ENCODE measurements at places on chromosomes 3 and 15. TPM values are rescaled to one million over a fixed set of nuclear protein-coding genes. Genes with fewer than 3 reads are reported as not detected.
A peak's percentile ranks its signal among the peaks of the same experiment; 100 is the strongest.

The AGTR1 gene
- polyA plus RNA-seq, result 1.2 TPM

GRCh38 chr3:73070675-73071575 lies 9.5 kb downstream of the EBLN2 start:
- no peak for DNase-seq

The MCF2L2 gene
- not detected for polyA plus RNA-seq

The NOX5 gene
- polyA plus RNA-seq, result not detected

DNA sequence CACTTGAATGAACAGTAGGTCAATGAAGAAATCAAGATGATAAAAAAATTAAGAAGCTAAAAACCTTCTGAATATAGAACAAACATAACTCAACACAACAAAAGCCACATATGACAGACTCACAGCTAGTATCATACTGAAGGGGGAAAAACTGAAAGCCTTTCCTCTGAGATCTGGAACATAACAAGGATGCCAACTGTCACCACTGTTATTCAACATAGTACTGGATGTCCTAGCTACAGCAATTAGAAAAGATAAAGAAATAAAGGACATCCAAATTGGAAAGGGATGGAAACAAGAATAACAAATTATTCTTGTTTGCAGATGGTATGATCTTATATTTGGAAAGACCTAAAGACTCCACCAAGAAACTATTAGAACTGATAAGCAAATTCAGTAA lies 60.8 kb downstream of the ILDR1 start:
- DNase-seq, result no peak

- DNase-seq, result peak; percentile 82
Measured at GRCh38 chr3:169362301-169362700, 301.2 kb downstream of the MECOM start.

The GPR160 gene
- 48.6 TPM for polyA plus RNA-seq

DNA sequence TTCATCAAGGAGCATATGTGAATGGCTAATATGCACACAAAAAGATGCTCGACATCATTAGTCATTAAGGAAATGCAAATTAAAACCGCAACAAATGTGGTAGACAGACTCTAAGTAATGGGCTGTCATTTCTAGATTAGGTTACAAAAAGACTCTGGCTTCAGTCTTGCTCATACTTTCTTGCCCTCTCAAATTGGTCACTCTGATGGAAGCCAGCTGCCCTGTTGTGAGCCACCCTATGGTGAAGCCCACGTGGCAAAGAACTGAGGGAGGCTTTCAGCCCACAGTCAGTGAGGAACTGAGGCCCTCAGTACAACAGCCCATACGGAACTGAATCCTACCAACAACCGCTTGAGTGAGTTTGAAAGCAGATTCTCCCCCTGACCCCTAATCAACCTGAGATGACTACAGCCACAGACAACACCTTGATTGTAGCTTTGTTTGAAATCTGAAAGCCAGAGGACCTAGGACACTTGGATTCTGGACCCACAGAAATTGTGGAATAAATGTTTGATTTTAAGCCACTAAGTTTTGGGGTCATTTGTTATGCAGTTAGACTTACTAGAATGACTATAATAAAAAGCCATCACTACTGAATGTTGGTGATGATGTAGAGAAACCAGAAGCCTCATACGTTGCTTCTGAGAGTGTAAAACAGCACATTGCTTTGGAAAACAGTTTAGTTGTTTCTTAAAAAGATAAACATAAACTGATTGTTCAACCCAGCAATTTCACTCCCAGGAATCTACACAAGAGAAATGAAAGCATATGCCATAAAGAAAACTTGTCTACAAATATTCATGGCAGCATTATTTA lies 45.7 kb downstream of the EHHADH start:
- no peak for DNase-seq

The GPR62 gene
- 0.09 TPM for polyA plus RNA-seq

GRCh38 chr3:151774235-151774634 lies 39.7 kb upstream of the AADAC start:
- no peak for DNase-seq

DNA sequence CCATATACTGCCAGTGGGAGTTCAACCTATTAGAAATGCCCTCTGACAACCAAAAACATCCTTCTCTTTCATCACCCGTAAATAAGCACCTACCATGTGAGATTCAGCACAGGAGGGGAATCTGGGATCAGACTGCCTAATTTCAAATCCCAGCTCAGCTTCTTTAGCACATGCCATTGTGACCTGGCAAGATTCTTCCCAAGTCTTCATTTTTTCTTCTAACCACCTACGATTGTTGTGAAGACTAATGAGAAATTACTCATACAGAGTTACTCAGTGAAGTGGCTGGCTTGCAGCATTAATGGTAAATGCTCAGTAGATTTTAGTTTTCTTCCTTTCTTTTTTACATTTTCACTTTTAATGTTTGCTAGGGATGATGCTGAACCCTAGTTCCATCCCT lies 176.7 kb downstream of the PDZRN3 start:
- DNase-seq, result no peak

DNA sequence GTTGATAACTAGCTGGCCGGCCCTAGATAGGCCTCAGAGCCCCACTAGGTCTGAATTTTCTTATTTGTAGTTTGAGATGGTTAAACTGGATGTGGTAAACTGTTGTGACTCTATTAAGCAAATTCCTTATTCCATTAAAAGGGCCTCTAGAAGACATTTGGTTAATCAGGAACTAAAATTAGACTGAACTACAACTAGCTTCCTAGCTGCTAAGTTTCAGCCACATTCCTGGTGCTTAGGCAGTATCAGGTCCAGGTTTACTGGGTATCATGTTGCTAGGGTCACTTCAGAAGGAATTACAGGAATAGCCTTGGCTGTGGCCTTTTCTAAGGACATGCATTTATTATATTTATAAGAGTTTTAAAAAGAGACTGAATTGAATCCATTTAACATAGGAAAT lies 136.3 kb downstream of the PLD1 start:
- no peak for DNase-seq

The PHLDB2 gene
- 7.7 TPM for polyA plus RNA-seq

The NTRK3 gene
- not detected for polyA plus RNA-seq

DNA sequence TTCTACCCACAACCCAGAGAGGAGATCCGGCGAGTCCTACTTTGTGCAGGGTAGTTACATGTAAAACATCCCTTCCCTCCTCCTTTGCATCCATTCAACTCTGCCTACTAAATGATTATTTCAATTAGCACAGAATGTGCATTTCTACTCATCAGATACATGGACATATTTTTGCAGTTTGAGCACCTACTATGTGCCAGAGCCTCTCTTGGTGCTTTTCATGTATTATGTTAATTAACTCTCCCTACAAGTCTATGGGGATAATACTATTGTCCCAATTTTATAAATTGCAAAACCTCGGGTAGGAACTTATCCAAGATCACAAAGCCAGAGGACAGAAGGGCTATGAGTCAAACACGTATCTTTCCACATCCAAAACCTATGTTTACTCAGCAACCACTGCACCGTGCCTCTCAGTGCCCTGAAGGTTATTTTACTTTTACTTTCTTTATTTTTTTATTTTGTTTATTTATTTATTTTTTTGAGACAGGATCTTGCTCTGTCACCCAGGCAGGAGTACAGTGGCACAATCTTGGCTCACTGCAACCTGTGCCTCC lies 432.8 kb downstream of the MAGI1 start:
- DNase-seq, result no peak

The KIF9 gene
- 19.3 TPM for polyA plus RNA-seq

DNA sequence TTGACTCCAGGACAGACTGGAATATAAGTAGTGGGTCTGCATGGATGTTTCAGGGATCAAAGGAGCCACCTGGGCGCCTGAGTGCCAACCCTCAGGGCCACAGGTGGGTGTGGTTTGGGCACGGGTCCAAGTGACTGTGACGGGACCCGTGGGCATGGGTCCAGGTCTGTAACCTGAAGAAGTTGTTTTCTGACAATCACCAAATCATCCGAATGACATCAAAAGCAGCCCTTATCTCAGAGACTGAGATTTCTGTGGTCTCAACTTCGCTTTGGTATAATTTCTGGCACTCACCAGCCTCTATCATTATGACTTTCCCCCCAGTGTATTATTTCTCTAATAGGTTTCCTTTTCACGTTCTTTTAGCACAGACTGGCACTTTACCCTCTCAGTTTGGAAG lies 24.4 kb downstream of the RLBP1 start:
- DNase-seq, result no peak

The PARP15 gene
- 0.95 TPM for polyA plus RNA-seq

The COL6A5 gene
- 2.5 TPM for polyA plus RNA-seq

DNA sequence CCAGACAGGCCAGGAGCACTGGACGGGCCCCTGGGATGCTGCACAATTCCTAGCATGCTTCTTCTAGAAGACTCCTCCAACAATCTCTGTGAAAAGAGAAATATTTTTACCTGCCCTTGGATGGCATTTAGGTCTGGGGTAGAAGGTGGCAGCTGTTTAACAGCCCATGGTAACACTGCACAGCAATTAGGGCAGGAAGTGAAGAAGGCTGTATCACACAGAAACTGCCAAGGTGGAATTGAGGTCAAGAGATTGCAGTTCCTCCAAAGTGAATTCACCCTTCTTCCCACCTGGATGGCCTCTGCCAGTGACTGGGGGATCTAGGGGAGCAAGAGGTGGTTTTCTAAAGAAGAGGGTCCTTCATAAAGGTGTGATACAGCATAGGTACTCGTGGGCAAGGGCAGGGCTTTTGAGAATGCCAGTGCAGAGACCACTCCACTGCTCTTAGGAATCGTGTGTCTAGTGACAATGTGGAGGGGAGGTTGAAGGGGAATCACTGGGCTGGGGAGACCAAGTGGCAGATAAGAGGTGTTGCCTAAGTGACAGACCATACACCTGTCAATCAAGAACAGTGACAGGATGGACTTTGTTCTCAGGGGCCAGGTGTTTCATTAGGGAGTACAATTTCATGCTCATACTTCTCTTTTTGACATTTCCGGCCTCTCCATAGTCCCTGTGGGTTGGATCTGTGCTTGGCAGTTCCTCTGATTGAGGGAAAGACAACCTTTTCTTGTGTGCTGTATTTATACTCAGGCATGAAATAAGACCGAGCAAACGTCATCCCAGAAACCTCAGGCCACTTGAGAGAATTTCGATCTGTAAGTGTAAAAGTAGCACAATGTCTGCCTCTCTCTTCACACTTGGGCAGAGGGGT lies 83.5 kb upstream of the BCL6 start:
- DNase-seq, result peak; percentile 27

The CNTN4 gene
- polyA plus RNA-seq, result 6.5 TPM

DNA sequence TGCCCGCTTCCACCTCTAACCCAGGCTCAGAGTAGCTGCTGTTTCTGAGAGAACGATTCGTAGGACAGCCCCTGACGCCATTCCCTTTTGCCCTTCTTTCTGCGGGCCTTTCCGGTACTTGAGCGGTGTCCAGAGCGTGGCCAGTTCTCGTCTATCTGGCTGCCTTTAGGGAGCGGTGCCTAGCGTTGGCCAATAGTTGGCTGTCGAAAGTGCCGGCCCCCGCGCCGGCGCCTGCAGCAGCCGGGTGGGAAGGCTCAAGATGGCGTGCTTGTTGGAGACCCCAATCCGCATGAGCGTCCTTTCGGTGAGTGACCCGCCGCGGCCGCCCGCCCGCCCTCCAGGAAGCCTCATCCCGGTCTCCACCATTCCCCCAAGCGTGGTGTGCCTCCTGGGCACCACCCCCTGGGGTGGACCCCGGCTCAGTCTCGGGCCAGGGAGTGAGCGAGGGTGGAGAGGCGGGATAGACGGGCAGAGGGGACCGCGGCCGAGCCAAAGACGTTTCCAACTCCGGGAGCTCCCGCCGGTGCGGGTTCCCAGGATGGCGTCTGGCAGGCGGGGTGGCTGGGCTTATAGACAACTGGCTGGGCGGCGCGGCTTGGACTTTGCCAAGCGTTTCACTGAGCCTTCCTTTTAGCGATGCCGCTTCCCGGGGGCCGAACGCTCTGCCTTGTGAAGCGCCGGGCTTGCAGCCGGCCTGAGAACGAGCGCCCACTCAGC lies at the start of gene ARMC8:
TSS of gene ARMC8 (plus strand) at position 6 of the 717 bp plus-strand sequence. CDS start at position 260, 254 bp downstream.
- peak; percentile 96 for DNase-seq

DNA sequence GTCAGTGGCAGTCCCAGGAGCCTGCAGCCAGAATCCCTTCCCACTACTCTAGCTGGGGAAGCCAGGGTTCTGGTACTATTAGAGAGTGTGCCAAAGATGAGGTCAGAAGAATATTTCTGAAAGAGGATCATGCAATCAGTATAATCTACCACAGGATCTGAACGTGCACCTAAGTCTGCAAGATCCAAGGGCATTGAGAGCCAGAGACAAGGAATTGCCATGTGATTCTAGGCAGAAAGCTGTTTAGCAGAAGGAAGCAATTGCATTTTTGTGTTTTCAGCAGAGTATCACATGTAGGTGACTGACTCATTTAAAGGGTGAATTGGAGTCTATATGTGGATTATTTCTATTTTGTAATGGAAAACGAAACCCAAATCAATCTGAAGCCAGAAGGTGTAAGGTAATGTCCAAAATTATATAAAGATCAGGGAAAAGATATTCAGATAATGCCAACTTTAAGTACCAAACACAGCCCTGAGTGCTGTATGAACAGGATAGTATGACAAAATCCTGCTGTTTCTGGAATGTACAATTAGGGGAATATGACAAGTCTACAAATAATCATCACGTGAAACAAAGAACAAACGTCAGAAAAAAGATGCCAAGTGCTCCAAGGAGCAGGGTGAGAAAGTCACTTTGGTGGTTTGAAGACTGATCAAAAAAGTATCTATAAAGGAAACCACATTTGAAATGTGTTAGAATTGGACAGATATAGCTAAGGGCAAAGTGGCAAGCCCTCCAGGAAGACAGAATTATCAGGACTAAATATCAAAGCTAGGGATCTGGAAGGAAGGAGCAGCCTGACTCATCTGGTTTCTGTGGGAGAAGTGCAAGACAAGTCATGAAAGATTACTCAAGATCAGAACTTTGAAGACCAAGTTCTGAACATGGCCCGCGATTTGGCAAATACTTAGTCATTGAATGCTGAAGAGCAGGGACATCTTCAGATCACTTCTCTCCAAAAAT lies 1036.6 kb downstream of the NTRK3 start:
- no peak for DNase-seq

The TEX9 gene
- polyA plus RNA-seq, result 7.3 TPM

- DNase-seq, result no peak
Measured at GRCh38 chr3:143352850-143353550, 233.4 kb downstream of the CHST2 start.

The HTR3E gene
- 0.06 TPM for polyA plus RNA-seq

- peak; percentile 2 for DNase-seq
Measured at GRCh38 chr3:156093964-156094363, 26.4 kb upstream of the KCNAB1 start.

- no peak for DNase-seq
Measured at GRCh38 chr3:195580744-195581443, 2.8 kb downstream of the APOD start.

The KPNA4 gene
- polyA plus RNA-seq, result 21.9 TPM

The ETV5 gene
- 0.45 TPM for polyA plus RNA-seq

The TRIM42 gene
- polyA plus RNA-seq, result not detected

GRCh38 chr3:149567381-149567780 lies 90.4 kb downstream of the WWTR1 start:
- DNase-seq, result no peak

- DNase-seq, result no peak
Measured at GRCh38 chr15:99844150-99844549, 110.9 kb upstream of the LYSMD4 start.
